ENCODE measurements at places on chromosomes 6 and 20.

DNA sequence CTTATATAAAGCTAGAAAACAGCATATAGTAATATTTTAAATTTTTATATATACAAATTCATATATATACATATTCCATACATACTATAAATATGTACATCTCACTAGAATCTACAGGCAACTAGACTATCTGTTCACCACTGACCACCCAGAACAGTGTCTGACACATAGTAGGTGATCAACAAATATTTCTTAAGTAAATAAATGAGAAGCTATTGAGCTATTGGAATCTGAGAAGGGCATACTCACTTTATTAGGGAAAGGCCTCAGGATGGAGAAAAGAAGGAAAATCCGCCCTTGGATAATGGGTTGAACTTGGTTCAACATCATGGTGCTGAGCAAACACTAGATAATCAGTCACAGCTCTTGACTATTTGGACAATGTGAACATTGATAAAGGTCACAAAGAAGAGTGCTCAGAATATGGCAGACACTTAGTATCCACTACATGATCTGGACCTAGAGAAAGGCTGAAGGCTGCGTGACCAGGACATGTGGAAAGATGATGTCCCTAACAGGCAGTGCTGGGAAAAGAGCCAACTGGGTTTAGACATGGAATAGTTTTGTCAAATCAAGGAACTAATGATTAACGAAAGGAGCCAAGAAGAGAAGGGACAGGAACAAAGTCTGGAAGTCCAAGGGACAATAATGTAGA is 186.1 kb downstream of the TASP1 start:
- DNase-seq: no peak

GRCh38 chr6:129908858-129909257 is 47.7 kb upstream of the TMEM244 start:
- DNase-seq: no peak

DNA sequence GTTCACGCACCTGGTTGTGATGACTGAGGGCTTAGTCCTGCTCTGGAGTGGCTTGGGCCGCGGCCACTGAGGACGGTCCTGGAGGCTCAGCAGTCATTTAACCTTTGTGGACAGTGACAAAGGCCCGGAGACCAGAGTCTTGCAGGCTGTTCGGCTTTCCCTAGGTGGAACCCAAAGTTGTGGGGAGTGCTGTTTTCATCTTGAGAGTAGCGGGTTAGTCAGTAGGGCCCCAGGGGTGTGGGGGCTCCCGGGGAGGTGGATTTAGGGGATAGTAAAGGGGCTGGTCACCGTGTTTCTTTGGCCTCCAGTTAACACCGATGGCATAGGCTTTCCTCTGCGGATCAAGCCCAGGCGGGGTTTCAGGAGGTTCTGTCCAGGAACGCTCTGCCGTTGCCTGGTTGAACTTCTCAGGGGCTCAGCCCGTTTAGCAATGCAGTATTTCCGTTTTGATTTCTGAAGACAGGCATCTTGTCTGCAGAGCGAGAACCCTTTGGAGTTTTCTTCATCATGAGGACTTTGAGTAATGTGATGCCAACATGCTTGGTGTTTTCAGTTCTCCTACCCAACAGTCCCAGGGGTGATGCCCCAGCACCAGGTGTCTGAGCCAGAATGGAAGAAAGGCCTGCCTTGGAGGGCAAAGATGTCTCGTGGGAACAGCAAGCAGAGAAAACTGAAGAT is 31.8 kb downstream of the ZNF831 start:
- DNase-seq: no peak

DNA sequence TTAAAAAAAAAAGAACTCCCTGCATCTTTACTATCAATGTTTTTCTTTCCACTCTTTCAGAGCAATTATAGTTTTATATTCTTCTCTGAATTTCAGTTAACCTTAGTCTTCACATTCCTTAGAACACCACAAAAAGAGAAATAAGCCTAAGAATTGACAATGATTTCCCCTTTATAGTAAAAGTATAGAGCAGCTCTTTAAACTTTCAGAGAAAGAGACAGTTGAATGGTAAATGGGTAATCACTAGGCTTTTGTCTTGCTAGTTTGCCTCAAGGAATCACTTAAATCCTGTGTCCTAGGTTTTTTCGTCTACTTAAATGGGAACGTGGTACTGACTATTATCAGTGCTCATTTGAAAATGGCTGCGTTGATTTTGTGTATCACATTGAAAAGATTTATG is 31.8 kb downstream of the SLX4IP start:
- no peak for DNase-seq

- no peak for DNase-seq
Measured at GRCh38 chr20:22568872-22569344, 15.5 kb downstream of the FOXA2 start.

GRCh38 chr6:42372699-42373098 is 79.0 kb downstream of the TRERF1 start:
- no peak for DNase-seq

DNA sequence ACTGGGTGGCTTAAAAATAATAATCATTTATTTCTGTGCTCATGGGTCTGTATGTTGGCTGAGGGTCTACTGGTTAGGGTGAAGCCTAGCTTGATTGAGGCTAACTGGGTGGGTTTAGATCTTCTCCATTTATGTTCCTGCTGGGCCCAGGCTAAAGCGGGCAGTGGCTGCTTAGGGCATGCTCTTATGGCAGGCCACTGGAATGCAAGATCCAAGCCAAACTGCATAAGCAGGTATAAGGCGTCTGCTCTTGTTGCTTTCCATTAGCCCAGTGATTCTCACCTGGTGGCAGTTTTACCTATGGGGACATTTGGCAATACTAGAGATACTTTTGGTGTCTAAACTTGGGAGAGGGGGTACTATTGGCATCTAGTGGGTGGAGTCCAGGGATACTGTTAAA is 44.5 kb downstream of the QKI start:
- no peak for DNase-seq

- DNase-seq: peak; percentile 30
Measured at GRCh38 chr6:57432919-57433684, 115.7 kb downstream of the PRIM2 start.

DNA sequence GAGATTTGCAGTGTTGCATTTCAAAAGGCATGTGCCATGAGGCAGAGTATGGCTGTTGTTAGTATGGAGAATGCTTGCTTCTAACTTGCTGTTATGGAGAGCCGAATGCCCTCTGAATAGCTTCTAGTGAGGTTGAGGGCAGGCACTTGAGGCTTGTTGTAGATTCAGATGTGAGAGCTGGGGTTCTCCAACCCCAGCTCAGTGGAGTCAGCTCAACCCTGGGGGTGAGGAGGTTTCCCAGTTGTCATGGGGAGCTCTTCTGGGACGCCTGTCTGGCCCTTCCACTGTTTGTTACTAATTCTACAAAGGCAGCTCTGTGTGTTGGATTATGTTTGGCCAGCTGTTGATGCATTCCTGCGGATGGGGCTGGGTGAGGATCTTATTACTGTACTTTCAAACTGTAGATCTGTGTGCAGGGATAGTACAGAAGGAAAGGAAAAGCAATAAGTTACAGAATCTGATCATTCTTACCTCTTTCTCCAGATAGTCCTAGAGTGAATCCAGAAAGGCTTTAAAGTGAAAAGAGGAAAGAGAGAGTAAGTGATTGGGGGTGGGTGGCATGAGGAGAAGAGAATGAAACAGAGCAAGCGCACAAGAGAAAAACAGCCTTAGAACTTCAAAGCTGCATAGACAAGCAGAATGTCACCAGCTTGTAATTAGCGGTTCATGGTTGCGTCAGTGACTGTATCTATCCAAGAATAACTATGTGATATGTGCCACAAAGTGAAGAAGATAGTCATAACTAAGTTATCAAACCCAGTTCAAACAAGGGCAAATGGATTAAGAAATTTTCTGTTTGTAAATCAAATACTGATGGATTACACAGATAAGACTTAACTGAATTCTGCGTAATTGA is 148.7 kb downstream of the PRL start:
- DNase-seq: peak; percentile 75

GRCh38 chr6:118810420-118811027 is 83.4 kb upstream of the ASF1A start:
- no peak for DNase-seq

- no peak for DNase-seq
Measured at GRCh38 chr6:30719356-30719755, 796 bp upstream of the TUBB start.

GRCh38 chr6:139296927-139297326 is 5.1 kb upstream of the TXLNB start:
- peak; percentile 67 for DNase-seq

GRCh38 chr6:163958646-163959045 is 544.1 kb downstream of the QKI start:
- peak; percentile 30 for DNase-seq

DNA sequence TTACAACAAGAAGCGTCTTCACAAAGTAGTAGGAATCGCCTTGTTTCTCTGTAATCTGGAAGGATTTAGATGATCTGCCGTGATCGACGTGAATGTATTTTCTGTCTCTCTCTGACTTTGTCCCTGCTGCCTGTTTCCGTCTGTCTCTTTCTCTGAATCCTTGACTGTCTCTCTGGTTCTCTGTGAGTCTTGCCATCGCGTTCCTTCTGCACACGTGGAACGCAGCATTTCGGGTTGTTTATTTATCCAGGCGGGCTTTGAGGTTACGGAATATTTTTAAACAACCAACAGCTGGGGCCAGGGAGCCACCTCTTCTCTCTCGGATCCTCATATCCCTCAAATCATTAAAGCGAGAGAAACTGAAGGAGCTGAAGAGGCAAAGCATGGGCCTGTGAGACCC is 215.9 kb downstream of the ZDHHC14 start:
- DNase-seq: no peak

DNA sequence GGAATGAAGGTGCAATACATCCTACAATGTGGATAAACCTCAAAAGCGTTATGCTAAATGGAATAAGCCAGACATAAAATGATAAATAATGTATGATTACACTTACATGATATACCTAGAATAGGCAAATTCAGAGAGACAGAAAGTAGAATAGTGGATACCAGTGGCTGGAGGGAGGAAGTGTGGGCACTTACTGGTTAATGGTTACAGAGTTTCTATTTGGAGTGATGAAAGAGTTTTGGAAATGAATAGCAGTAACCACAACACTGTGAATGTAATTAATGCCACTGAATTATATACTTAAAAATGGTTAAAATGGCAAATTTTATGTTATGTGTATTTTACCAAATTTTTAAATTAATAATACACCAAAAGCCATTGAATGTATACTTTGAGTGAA is 71.4 kb upstream of the CST7 start:
- DNase-seq: no peak

GRCh38 chr6:156848533-156848932 is 71.4 kb downstream of the ARID1B start:
- DNase-seq: no peak

DNA sequence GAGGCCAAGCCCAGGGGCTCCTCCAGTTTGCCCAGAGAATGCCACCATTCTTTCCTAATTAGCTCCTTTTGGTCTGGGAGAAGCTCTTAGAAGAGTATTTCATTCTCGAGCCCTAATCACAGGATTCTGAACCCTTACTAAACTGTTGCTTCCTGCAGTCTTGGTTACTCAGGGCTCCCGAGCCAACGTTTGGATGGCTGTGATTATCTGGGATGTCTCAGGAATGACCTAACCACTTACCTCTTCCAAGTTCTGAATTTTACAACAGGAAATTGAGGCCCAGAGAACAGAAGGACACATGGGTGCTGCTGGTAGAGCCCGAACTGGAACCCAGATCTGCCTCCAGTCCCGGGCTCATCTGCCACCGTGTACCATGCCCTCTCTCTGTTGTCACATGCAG is 22.2 kb upstream of the PNPLA1 start:
- DNase-seq: peak; percentile 45

GRCh38 chr6:154791556-154792317 is 58.5 kb downstream of the SCAF8 start:
- peak; percentile 34 for DNase-seq

DNA sequence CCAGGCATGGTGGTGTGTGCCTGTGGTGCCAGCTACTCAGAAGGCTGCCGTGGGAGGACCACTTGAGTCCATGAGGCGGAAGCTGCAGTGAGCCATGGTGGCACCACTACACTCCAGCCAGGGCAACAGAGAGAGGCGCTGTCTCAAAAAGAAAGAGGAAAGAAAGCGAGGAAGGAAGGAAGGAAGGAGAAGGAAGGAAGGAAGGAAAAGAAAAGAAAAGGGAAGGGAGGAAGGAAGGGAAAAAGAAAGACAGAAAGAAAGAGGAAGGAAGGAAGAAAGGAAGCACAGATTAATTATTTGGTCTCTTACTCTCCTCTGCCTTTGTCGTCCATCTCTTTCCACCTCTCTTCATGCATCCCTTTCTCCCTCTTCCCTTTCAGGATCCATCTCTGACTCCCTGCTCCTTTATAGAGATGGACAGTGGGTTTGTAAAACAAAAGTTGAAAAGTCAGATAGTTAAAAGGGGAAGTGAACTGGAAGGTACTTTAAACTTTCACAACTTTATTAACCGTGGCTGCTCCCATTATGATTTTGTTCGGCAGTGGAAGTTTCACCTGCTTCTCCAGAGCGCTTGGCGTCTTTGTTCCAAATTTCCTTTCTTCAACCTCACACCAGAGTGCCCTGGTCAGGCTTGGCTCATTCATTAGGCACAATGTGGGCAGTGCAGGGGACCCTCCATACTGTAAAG is 1.5 kb downstream of the HLA-DQA1 start:
- DNase-seq: no peak

DNA sequence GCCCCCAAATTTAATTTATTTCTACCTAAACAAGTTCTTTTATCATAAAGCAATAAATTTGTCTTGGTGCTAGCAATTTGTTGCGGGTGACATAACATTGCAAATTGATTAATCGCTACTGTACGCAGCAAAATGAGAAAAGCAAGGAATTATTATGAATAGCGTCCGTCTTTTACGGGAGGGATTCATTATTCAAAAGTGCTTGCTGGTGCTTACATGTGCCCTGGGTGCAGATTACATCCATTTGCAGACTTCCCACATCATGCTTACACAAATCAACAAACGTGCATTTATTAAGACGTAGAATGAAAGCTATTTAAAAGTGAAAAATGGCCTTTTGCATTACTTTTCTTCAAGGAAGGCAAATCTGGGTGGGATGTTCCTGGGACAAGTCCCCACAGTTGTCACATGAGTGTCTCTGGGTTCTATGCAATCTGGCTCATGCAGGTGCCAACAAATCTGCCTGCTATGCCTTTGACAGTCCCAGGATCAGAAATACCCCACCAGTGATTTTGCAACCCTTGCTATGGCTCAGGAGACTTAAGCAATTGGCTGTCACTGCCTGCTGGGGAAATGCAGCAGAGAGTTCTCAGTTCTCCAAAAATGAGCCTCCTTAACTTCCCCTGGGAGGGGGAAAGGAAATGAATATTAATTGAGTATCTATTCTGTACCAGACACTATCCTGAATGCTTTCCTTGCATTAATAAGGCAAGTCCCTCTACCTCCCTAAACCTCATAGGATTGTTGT is 30.1 kb upstream of the MAFB start:
- DNase-seq: no peak

Data from AG10803 (cell line).